ENCODE measurements at places on chromosomes 1 and 21. TPM values are rescaled to one million over a fixed set of nuclear protein-coding genes. Genes with fewer than 3 reads are reported as not detected.

The S100A8 gene
- total RNA-seq = 674 TPM

GRCh38 chr1:76059451-76059850, 15.1 kb upstream of the ST6GALNAC3 start:
- no peak for DNase-seq

GRCh38 chr1:993379-993995, 6.4 kb downstream of the HES4 start:
- DNase-seq = no peak

DNA sequence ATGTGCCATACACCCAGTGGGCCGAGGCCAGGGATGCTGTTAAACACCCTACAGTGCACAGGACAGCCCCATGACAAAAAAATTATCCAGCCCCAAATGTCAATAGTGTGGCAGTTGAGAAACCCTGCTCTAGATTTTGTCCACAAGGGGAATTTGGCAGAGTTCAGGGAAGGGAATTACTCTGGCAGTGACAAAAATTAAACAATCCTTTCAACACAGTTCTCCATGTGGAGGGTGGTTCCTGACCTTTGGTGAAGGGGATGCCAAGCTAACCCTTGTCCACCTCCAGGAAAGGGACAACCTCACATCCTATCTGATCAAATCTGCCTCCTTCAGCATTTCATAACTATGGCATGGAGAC, 28.4 kb upstream of the CD84 start:
- DNase-seq = no peak

The FMOD gene
- 95.2 TPM for total RNA-seq

Measured in mesenteric fat pad (tissue), 1 donor.